ENCODE measurements at places on chromosomes 6 and 20.
A peak's percentile ranks its signal among the peaks of the same experiment; 100 is the strongest.

DNA sequence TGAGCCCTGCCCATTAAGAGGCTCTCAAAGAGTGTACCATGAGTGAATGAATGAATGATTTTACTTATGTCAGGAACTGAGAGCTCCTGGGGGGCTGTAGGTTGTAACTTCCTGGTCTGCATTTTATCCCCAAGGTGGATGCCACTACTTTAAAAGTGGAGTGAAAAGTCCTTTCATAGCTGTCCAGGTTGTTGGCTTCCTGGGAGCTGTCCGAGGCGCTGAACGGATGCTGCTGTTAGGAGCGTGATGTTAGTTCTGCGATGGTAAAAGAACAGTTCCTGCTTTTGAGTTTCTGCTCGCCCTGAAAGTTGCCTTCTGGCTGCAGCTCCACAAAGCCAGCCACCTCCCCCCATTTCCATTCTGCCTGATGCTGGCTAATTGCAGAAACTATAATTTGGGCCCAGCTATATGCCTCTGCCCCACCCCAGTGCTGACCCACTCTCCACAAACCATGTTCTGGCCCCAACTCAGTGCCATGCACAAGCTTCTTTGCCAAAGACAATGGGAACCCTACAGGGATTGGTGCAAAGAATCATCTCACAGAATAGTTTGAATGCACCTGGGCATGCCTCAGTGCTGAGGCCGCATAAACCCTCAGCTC, 330.9 kb upstream of the CDH4 start:
- DNase-seq = peak; percentile 6

GRCh38 chr20:50734730-50735679, 3.6 kb downstream of the PARD6B start:
- DNase-seq = no peak

- peak; percentile 22 for DNase-seq
Measured at GRCh38 chr6:79469376-79470246, 67.6 kb downstream of the LCA5 start.

GRCh38 chr6:137230547-137230946, 11.4 kb upstream of the IFNGR1 start:
- no peak for DNase-seq

Measured in EH (cell line).